ENCODE measurements at places on chromosomes 3 and 15.

GRCh38 chr3:4693620-4694019 is 200.5 kb downstream of the ITPR1 start:
- DNase-seq = no peak

DNA sequence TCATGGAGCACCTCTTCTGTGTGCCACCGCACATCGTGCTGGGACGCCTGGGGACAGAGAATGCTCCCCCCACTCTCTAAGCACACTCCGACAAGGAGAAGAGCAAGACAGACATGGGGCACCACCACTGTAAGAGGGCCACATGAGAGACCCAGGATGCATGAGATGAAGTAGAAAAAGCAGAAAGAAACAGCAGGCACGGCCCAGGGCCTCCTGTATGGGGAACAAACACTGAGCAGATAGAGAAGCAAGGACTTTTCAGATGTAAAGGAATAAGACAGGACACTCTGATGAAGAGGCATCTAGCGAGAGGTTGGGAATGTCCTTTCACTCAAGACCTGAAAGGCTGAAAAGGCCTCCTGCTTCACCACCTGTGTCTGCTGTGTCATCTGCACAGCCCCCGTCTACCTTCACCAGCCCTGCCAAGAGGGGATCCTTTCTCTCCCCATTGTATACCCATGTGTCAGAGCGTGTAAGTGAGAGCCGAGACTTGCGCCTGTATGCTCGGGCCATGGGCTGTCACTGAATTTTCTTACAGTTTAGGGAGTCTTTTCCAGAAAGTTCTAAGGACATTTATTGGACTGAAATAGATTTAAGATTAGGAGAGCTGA is 125.6 kb downstream of the LRRK1 start:
- no peak for DNase-seq

- DNase-seq = peak; percentile 65
These were observed 396 bp downstream of the INO80 start for GRCh38 chr15:41115652-41116115.

DNA sequence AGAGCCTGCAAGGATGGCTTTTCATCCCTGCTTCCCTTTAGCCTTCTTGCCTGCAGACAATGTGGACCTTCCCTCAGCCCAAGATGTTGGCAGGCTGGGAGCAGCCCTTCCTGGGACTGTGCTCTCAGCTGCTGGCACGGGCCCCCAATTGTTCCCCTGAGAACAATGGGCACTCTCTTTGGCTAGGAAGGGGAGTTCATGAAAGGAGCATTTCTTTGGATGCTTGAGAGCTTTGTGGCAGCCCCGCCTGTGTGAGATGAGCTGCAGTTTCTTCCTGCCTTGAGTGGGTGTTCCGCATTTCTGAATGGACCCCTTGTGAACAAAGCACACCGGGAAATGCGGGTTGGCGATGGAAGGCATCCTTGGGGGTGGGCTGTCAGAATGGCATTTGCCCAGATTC is 35.0 kb upstream of the BSN start:
- DNase-seq = no peak

GRCh38 chr3:148999806-149000205 is 8.5 kb downstream of the GYG1 start:
- DNase-seq = no peak

GRCh38 chr15:86159468-86159867 is 79.8 kb downstream of the AGBL1 start:
- DNase-seq = no peak

DNA sequence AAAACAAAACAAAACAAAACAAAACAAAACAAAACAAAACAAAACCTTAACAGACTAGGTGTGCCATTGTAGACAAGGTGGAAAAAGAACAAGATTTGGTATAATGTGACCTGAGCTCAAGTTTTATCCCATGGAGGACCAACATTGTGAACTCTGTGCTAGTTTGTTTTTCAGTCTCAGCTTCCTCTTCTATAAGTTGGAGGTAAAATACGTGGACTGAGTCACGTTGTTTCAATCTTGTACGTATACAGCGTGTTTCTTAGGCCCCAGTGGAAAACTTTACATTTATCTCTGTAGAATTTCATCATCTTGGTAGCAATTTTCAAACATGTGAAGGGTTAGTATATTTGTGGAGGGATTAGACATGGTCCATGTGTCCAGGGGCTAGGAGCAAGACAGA is 261.6 kb downstream of the CD47 start:
- DNase-seq = no peak

- no peak for DNase-seq
These were observed 541.0 kb upstream of the NAALADL2 start for GRCh38 chr3:174318181-174318580.

- DNase-seq = no peak
These were observed 85.9 kb downstream of the AQR start for GRCh38 chr15:34883633-34884032.

GRCh38 chr3:14377838-14378169 is 24.6 kb upstream of the SLC6A6 start:
- no peak for DNase-seq

GRCh38 chr15:42933886-42934667 is 13.5 kb upstream of the TTBK2 start:
- DNase-seq = no peak

DNA sequence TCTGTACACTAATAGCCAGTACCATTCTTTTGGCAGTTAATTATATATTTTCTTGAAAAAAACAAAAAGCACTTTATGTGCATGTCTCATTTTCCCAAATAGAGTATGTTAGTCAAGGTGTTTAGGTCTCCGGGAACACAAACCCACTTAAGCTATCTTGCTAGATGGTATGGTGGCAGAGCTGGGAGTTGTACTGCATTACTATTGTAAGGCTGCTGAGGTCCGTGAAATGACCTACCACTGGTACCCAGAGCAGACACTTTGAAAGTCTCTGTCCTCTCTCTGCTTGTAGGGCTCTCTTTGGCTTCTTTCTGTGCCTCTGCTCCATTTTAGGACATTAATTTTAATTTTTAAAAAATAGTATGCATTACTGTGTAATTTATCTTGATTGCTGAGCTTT is 8.8 kb downstream of the TMOD3 start:
- no peak for DNase-seq

DNA sequence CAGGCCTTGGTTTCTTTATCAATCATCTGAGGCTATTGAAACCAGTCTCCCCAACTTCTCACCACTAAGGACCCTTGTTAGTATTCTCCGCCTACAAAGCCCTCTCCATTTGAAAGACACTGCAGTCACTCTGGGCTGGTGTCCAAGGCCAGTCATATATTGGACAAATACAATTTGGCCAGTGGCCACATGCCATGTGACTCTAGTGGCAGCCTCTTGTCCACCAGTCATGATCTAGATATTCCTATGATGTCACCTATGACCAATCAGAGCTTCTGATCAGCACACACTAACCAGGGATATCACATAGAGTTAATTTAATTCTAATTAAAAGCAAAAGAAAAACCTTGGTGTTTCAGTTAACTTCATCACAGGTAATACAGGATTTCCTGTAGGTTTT is 68.2 kb downstream of the RAB11A start:
- no peak for DNase-seq

GRCh38 chr3:196458063-196458462 is 25.8 kb upstream of the UBXN7 start:
- no peak for DNase-seq

- DNase-seq = no peak
These were observed 38.7 kb downstream of the FAM174B start for GRCh38 chr15:92616621-92617548.

DNA sequence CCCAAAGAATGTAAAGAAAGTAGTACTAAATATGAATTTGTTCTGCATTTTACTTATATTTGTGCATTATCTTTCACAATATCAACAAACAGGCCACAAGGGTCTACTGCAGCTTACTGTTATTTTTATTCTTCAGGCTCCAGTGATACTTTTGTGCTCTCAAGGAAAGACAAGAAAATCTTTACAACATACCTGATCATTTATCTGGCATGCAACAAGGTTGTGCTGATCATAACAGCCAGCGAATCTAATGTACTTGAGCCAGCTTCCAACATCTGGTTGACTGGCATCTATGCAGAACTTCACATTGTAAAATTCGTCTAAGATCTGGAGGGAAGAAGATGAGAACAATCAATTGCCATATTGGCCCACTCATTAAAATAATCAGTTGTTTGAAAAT is 520.0 kb downstream of the MECOM start:
- no peak for DNase-seq

DNA sequence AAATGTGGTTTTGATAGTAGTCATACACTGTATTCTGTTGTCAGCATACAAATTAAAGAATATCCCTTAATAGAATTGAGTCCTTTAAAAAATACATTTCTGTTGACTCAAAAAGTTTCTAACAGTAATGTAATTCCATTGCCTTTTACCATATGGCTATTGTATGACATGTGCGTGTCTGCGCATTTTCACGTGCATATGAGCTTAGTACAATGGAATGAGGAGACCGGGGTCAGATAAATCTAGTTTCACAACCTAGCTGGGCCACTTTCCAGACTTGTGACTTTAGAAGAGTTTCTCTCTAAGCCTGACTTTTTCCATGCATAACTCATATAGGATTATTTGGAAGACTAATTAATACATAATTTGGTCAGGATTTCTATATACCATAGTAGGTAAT is 38.7 kb downstream of the ZBTB38 start:
- DNase-seq = no peak

DNA sequence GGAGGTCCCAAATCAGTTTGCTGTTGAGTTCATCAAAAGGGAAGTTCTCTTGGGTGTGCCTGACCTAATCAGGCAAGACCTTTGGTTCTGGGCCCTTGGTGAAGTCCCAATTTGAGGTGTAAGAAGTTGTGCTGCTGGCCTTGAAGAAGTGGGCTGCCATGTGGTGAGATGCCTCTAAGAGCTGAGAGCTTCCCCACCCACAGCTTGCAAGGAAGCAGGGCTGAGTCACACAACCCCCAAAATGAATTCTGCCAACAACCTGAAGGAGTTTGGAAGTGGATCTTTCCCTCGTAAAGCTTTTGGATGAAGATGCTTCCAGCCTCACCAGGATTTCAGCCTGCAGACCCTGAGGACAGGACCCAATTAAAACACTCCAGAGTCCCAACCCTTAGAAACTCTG is 129.3 kb upstream of the NSMCE3 start:
- DNase-seq = no peak

DNA sequence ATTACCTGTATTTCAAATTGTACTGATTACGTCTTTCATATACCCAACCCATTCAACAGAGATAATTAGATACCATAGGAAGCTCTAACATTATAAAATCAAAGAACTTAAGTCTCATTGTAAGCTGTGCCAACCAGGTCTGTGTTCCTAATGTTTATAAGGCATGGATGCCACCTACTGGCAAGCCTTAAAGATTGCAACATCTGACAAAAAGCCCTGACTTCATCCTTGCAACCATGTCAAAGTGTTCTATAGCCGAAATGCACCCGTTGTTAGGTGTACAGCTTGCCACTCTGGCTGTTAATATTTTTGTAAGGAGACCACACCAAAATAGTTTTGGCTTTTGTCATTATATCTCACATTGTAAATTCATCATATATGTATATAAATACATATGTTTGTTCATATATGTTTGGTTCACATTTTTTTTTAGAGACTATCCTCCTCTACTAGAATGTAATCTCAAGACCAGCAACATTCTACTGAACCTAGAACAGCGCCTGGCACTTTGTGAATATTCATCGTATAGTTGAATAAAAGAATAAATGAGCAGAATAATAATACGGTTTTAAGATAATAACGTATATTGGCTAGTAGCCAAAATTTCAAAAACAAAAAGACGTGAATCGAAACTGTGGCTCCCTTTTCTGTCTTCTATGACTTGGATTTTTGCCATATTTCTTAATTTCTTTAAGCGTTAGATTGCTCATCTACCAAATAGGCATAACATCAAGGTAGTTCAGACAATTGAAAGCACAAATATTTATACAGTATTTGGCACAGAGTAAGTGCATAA is 258.1 kb downstream of the TBL1XR1 start:
- DNase-seq = peak; percentile 87

- DNase-seq = peak; percentile 84
These were observed at the start of gene SPSB4 for GRCh38 chr3:141050576-141051442. Gene SPSB4, plus strand, starts transcription at chr3:141051347. Its CDS starts 14,758 bp downstream, at chr3:141066105.

- DNase-seq = peak; percentile 48
These were observed at the start of gene KY for GRCh38 chr3:134650431-134651346. Gene KY, minus strand, starts transcription at chr3:134651022. Its CDS starts 62 bp downstream, at chr3:134650960.

DNA sequence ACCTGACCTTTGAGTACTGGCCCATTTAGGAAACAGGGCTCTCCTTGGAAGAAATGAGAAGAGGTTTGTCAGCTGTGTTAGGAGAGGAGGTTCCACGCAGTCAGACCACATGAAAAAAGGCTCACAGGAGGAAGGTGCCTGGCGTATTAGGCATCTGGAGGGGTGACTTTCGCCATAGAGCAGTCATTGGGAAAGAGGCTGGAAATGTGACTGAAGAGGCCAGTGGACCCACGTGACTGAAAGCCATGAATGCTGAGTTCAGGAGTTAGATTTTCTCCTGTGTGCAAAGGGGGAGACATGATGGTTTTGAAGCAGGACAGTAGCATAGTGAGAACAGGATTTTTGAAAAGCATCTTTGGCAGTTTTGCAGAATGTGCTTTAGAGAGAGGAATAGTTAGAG is 29.7 kb upstream of the RNF7 start:
- no peak for DNase-seq

DNA sequence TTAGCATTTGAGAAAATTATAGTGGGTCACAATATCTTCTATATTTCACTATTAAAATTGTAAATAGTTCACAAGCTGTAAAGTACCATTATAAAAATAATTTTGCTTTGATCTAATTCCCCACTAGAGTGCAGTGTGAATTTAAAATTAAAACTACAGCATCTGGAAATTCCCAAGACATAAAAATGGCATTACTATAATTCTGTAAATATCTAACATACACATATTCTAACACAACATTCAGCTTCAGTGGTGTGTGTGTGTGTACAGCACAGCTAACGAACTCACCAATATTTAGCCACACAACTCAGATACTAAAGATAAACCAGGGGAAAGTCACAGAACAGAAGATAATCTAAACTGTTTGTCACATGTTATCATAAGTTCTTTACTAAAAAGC is 424.9 kb upstream of the ZNF385D start:
- peak; percentile 2 for DNase-seq

Data from NCI-H2171 treated with DMSO at 0.1 percent for 48 hours (cell line).